ENCODE measurements at places on chromosomes 7 and 10.

GRCh38 chr7:20236043-20236442 is 18.9 kb upstream of the MACC1 start:
- no peak for DNase-seq

GRCh38 chr7:113639221-113639620 is 279.6 kb downstream of the PPP1R3A start:
- DNase-seq, result no peak

DNA sequence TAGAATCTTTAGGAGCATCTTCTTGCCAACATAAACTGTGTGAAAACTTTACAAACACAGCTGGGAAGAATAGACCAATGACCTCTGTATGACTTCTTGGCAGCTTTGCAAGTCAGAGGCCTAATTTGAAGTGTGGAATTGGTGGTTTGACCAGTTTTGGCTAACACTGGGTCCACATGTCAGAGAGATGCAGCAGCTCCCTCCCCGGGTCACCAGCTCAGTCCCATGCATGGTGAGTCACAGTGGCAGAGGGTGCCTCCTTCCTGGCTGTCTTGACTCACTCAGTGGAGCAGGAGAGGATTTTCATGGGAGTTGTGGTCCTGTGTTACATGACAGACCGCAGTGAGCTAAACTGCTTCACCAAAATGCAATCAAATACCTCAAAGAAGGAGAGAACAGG is 8.2 kb upstream of the STARD3NL start:
- peak; percentile 9 for DNase-seq

GRCh38 chr10:5043716-5044115 is 40.1 kb upstream of the AKR1C2 start:
- no peak for DNase-seq

GRCh38 chr10:73650537-73651331 is 5.1 kb downstream of the SYNPO2L start:
- DNase-seq, result no peak

DNA sequence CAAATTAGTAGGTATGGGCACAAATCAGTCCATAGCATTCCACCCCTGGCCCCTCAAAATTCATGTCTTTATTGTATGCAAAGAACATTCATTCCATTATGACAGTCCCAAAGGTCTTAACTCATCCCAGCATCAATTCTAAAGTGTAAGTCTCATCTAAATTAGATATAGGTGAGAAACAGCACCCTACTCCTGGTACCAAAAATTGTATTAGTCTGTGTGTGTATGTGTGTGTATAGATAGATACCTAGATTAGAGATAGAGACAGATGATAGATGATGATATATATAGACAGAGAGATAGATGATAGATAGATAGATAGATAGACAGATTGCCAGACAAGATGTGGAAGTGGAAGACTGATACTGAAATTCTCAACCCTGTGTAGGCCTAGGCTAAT is 109.9 kb downstream of the IQUB start:
- DNase-seq, result no peak

GRCh38 chr10:120048391-120048790 is 155.9 kb downstream of the SEC23IP start:
- no peak for DNase-seq

GRCh38 chr10:119207713-119208552 is 562 bp downstream of the GRK5 start:
- DNase-seq, result peak; percentile 21

DNA sequence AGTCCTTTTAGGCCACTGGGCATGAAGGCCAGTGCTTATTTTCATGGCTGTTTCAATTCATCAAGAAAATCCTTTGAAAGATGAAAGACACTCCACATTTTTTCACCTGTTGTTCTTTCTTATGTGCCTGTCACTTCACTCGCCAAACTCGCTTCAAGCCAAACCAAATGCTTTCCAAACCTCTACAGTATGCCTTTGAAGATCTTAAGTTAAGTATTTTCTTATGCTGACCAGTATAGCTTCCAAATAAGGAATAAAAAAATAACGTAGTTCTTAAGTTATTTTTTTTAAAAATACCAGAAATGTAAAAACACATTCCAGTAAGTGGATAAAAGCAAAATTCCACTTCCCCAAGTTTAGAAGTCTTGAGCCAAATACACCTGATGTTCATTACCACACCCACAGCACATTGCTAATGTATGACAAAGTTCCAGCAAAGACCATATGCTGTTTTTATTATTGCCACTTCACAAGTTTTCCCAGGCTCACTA is 186.1 kb downstream of the MTERF1 start:
- no peak for DNase-seq

GRCh38 chr10:20221356-20221755 is 405.1 kb downstream of the PLXDC2 start:
- DNase-seq, result no peak

DNA sequence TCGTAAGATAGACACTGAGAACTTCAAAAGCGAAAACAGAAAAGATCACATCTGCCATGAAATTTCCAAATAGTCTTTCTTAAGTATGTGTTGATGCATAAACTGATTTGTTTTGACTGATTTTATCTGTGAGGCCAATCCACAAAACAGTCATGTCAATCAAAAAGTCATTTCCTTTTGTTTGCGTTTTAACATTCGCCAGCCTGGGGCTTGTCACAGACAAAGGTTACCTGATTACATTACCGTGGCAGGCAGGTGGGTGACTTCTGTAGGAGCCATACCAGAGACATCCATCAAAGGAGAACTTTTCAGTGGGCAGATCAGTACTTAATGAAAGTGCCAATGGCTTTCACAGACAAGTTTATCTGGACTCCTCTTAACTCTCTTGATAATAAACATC is 45.5 kb upstream of the BET1 start:
- DNase-seq, result no peak

- no peak for DNase-seq
These were observed 41.9 kb upstream of the FAM180A start for GRCh38 chr7:135790371-135790977.

GRCh38 chr10:51241461-51241860 is 167.2 kb downstream of the PRKG1 start:
- DNase-seq, result no peak

- DNase-seq, result no peak
These were observed 311.4 kb downstream of the ADARB2 start for GRCh38 chr10:1425879-1426278.

- DNase-seq, result no peak
These were observed 2.4 kb upstream of the EBF3 start for GRCh38 chr10:129966370-129966888.

GRCh38 chr10:122239578-122240257 is 31.4 kb upstream of the BTBD16 start:
- no peak for DNase-seq

- DNase-seq, result no peak
These were observed 52.1 kb downstream of the SH2D4B start for GRCh38 chr10:80589726-80590373.

GRCh38 chr7:79988653-79989052 is 146.0 kb upstream of the GNAI1 start:
- DNase-seq, result no peak

GRCh38 chr10:130739757-130740145 is 571.8 kb downstream of the TCERG1L start:
- no peak for DNase-seq

DNA sequence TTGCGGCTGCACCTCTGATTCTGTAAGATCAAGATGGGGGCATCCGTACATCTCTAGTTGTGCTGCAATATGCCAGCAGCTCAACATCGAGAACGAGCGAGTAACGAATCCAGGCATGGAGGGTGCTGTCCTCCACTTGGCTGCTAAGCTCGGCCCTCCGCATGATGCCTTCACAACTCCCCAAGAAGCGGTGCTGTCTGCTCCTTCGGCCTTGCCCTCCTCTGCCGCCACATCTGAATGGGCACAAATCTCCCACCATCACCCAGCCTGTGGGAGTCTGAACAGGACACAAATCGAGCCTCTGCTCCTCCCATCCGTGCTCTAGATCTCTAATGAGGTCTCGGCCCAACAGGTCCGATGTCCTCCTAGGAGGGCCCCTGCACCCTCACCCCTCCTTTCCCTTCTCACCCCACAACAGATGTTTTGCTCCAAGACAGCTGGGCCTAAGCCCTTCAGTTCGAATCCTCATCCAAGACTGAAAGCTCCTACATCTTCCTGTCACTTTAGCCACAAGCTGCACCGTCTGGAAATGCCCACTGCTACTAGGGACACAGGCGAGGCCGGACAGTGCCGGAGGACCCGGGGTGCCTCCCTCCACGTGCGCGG is 86.7 kb downstream of the ZNF33B start:
- no peak for DNase-seq

GRCh38 chr7:23473844-23474093 is 3.5 kb upstream of the IGF2BP3 start:
- no peak for DNase-seq

DNA sequence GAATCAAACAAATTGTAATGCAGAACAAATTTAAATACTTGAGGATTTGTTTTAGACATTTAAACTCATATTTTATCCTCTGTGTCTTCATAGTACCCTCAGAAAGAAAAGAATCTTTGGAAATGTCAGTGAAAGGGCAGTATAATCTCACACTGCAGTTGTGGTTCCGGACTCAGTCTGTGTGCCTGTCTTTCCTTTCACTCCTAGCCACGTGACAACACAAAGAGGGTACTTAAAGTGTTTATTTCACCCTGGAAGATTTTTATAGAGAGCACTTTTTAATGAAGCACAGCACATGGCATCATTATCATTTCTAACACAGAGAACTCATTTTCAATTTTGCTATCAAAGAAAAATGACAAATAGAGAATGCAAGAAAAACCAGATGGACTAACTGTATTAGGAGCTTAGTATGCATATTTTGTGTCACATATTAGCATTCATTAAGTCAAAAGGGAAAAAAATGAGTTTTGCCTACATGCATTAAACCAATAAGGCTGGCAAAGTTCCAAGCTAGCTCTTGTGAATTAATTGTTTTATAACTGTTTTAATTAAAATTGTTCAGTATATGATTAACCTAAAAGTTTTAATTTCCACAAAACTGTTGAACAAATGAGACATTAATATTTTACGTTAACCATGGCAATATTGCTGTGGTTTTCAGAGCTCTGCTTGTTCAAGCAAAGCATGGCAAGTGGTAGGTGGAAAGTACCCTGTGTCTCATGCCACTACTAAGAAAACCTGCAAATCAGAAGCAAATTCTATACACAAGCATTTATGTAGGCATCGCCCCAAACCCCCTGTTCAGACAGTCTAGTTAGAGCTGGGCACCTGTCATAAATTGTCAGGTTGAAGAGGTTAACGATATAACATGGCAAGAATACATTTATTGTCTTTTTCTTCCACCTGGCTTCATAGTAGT is 65.9 kb downstream of the AUTS2 start:
- DNase-seq, result no peak

GRCh38 chr7:157442456-157442855 is 105.7 kb downstream of the DNAJB6 start:
- DNase-seq, result no peak
